GM12865 (cell line): ENCODE measurements at places on chromosomes 16 and 17.
A peak's percentile ranks its signal among the peaks of the same experiment; 100 is the strongest.

DNA sequence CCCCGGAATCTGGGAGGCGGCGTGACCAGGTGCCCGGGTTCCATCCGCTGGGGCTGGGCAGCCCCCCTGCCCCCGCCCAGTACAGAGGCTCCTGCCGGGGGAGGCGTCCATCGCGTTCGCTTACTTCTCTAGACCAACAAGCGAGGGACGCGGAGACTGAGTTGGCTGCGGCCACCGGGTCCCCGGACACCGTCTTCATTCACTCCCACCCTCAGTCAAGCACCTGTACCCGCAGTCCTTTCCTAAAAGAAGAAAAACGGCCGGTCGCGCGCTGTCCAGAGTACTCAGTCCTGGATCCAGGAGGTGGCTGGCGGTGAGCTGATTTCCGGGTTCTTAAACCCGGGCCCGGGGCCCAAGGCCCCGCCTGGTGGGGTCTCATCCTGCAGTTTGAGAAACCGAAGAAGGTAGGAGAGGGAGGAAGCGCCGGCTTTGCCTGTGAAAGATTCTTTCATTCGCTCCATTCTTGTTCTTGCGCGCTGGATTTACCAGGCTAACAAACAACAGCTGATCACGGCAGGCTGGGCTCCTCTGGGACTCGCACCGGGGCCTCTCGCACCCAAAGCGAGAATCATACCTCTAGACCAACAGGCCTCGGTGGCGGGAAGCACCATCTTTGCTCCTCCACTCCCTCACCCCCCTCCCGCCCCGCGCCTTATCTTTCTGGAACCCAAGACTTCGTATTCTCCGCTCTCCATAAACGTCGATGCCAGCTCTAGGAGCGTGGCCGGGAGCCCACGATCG is 17.4 kb upstream of the OR1F1 start:
- peak; percentile 42 for DNase-seq

GRCh38 chr16:55250701-55251100 is 73.3 kb upstream of the IRX6 start:
- DNase-seq: no peak

DNA sequence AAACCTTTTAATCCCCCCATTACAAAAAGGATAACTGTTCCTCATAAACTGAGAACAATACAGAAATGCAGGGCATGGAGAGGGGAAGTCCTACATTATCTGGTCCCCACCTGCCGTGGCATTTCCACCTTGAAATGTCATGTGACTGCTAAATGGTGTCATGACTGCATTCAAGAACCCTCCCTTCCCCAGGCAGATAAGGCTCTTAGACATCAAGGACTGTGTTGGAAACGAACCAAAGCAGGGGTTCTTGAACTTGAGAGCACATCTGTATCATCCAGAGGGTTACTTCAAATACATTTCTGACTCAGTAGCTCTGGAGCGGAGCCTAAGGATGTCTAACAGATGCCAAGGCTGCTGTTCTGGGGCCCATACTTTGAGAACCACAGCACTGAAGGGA is 18.4 kb downstream of the CMTM3 start:
- no peak for DNase-seq

- DNase-seq: no peak
Observed at GRCh38 chr17:61593426-61593825, 2.4 kb upstream of the NACA2 start.

GRCh38 chr17:44829523-44830358 is at the start of gene GJC1:
Gene GJC1, minus strand, starts transcription at chr17:44830287. Its CDS starts 24,470 bp downstream, at chr17:44805817.
- peak; percentile 32 for DNase-seq

- DNase-seq: no peak
Observed at GRCh38 chr17:7579834-7580603, 581 bp downstream of the CD68 start.

- DNase-seq: peak; percentile 56
Observed at GRCh38 chr17:75633486-75634375, 497 bp downstream of the SMIM5 start.

DNA sequence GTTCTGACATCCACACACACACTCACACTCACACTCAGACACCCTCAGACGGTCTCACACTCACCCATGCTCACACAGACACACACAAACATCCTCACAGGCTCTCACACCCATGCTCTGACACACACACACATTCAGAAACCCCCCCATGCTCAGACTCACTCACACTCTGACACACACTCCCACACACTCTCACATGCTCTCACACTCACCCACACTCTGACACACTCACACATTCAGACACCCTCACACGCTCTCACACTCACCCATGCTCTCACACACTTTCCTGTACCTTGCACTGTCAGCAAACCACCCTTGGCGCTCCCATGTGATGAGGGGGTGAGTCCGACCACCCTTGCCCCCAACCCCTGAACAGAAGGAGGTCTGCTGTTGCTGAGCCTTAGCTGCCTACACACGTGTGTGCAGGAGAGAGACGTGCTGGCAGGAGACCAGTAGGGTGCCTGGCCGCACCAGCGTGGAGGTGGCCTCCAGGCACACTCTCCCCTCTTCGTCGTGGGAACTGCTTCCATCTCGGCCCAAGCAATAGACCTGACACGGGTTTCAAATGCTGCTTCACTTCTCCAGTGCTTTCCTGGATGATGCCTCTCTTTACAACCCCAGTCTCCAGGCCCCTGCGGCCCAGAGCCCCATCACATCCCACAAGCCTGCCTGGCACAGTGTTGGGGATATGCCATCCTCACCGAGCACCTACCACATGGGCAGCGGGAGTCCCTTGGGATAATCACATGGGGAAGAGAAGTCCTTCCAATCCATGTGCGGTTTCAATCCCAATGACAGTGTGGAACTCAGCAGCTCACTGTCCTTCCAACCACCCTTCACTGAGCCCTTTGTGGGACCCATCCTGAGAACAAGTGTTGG is 267.8 kb upstream of the FOXF1 start:
- DNase-seq: no peak

- DNase-seq: no peak
Observed at GRCh38 chr16:14225457-14225856, 154.3 kb downstream of the MRTFB start.

GRCh38 chr16:29986231-29986630 is 9.2 kb downstream of the HIRIP3 start:
- DNase-seq: no peak

- DNase-seq: peak; percentile 89
Observed at GRCh38 chr17:47946929-47947397, 5.6 kb downstream of the PNPO start.

DNA sequence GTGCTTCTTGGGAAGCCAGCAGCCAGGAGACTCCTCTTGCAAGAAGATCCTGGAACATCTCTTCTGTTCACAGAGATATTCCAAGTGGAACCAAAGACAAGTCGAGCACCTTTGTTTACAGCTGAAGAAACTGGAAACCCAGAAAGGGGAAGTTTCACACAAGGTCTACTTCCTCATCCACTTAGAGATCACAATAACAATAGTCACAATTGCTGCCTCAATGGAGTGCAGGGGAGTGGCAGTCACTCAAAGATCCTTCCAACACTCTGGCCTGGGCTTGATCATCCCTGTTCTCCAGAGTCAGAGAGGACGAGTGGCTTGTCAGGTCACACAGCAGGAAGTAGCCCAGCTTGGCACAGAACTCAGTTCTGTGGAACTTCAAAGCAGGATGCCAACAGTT is 46.9 kb upstream of the SIAH1 start:
- peak; percentile 70 for DNase-seq

DNA sequence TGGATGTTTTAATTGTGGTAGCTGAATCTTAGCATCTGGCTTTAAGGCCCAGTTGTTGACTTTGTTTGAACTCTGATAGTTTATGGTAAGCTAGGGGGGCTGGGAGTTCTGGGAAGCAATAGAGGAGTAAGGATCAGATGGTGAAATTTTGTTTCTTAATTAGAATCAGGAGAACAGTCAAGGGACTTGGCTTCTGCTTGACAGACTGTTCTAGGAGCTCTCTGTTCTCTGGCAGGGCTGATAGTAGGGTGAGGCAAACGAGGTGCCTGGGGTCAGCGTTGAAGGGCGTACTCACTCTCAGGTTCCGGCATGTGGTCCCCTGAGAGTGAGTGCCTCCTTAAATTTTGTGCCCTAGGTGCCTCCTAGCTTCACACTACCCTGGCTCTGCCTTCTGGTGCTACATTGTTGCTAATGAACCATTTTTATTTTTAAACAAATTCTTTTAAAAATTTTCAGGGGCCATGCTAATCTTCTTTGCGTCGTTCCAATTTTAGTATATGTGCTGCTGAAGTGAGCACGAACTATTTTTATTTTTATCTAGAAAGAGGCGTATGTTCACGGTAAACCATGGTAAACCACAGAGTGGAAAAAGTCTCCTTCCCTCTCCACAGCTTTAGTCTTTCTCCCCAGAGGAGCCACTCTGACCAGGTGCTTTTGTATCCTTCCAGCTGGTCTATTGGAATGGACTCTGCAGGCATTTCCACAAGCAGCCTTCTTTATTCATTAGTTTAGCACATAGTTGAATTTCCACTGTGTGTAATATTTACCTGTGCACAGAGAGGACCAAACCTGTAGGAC is 19.7 kb downstream of the SLC7A6 start:
- DNase-seq: peak; percentile 68

- no peak for DNase-seq
Observed at GRCh38 chr17:49439673-49440571, 25.2 kb upstream of the PHB1 start.

GRCh38 chr17:9360677-9361081 is 214.9 kb downstream of the STX8 start:
- DNase-seq: no peak

- DNase-seq: no peak
Observed at GRCh38 chr17:59426031-59426430, 94.6 kb downstream of the YPEL2 start.

GRCh38 chr17:36625188-36625587 is 23.8 kb downstream of the MRM1 start:
- DNase-seq: no peak

GRCh38 chr16:69712277-69712676 is 14.1 kb downstream of the NQO1 start:
- DNase-seq: no peak

- no peak for DNase-seq
Observed at GRCh38 chr17:66250686-66251085, 21.5 kb upstream of the APOH start.

- no peak for DNase-seq
Observed at GRCh38 chr17:9179602-9180001, 158.3 kb downstream of the NTN1 start.

DNA sequence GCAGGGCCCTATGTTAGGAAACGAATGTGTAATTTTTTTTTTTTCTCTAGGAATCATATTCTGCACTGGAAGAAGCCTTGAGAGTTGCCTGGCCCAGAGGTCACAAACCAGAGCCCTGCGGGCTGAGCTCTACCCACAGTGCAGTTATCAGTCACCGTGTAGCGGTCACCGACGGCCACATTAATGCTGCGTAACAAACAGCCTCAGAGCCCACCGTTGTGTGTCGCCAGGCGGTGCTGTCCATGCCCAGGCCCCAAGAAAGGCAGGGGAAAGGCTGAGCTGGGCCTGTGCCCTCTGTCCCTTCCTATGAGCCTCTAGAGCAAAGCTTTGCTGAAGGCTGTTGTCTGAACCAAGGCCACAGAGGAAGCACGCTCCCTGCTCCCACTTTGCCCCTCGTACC is 4.5 kb upstream of the LMF1 start:
- DNase-seq: no peak

- DNase-seq: no peak
Observed at GRCh38 chr16:27291106-27291505, 22.5 kb upstream of the NSMCE1 start.

DNA sequence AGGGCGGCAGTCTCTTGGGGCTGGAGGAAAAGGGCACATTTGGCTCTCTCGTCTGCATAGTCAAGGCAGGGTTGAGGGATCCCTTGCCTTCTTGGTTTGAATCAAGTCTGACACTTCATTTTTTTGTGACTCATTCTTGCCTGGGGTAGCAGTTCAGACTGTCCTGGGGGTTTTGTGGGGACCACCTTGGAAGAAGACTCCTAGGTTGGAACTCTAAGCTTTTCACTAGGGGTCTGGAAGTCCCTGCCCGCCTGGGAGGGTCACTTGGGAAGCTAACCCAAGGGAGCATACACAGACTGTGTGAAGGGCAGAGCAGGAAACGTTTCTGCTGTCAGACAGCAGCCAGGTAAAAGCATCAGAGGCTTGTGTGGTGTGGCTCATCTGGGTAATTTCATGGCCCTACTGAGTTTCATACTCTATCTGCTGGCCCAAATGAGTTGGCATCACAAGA is 11.3 kb downstream of the YPEL2 start:
- peak; percentile 31 for DNase-seq

DNA sequence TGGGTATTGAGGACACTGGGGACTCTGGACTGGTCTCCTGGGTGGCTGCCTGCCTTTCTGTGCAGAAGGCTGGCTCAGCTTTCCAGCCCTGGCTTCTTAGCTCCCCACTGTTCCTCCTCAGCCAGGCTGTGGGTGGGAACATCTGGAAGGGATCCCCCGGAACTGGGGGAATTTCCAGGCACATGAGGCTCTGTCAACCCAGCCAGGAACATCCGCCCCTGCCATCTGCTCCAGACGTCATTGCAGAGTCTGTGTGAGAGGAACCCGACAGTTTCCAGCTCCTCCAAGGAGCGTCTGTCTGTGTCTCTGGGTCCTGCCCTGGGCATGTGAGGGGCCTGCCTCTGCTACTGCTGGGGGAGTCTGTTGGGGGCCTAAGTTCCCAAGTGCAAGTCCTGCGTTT is 36.2 kb upstream of the CRHR1 start:
- DNase-seq: no peak

DNA sequence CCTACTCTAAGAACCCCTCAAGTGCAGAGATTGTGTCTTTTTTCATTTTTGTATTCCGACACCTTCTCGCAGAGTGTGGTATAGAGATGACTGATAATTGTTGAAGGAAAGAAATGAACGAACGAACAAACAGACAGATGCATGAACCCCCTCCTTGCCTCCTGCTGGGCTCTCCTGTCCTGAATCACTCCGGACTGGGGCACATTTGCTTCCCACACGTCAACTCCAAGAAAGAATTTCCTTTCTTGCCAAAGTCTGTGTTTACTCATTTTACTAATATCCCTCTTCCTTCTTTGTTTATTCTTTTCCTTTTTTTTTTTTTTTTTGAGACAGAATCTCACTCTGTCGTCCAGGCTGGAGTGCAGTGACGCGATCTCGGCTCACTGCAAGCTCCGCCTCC is 37.5 kb upstream of the BHLHA9 start:
- no peak for DNase-seq

GRCh38 chr17:1179112-1179817 is 516 bp downstream of the ABR start:
- no peak for DNase-seq

- no peak for DNase-seq
Observed at GRCh38 chr16:3304370-3304769, 860 bp downstream of the TIGD7 start.

DNA sequence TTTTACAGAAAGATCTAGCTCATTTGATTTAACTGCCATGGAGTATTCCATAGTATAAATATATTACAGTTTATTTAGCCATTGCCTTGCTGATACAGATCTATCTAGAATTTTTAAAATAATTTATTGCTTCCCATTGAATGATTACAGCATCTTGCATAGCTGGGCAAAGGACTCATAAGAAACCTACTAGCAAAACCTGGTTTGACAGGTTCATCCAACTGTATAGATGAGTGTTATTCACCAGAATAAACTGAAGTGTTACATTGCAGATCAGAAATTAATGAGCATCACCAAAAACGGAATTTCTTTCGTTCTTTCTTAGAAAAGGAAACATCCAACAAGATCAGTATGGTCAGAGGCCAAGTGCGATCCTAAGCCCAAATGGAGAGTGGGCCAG is 202.2 kb upstream of the CACNG5 start:
- DNase-seq: no peak
